ENCODE measurements at places on chromosomes 6 and 20.

DNA sequence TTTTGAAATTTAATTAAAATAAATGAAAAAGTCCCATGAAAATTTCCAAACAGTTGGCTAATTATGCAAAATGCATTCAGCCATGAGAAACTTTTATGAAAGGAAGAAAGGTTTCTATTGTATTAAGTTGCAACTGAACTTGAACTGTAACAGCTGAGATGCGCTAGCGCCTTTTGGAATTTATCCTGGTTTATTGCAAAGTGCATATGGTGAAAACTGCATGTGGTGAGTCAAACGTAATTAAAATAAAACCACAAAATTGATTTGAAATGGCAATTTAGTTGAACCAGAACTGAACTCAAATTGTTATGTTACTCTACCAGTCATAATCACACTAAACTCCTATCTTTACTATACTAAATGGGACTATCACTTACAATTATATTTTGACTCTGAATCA, 46.4 kb upstream of the COL21A1 start:
- DNase-seq: no peak

DNA sequence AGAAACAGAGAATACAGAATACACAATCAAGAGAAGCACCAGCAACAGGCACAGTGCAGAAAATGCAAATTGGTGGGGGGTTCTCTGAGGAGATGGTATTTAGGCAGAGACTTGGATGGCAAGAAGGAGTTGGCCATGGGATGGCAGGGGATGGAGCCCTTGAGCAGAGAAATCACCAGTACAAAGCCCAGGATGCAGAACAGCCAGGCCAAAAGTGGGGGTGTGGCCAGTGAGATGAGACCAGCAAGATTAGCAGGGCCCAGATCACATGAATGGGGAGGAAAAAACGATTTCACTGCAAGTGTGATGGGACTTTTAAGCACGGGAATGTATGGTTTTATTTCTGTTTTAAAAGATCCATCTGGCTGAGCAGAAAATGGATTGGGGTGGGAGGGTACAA, 63.4 kb downstream of the TRAM2 start:
- no peak for DNase-seq

- no peak for DNase-seq
These were observed 802 bp upstream of the NRN1 start for GRCh38 chr6:6007366-6008088.

GRCh38 chr6:30814146-30815040, 69.9 kb upstream of the DDR1 start:
- DNase-seq: no peak

DNA sequence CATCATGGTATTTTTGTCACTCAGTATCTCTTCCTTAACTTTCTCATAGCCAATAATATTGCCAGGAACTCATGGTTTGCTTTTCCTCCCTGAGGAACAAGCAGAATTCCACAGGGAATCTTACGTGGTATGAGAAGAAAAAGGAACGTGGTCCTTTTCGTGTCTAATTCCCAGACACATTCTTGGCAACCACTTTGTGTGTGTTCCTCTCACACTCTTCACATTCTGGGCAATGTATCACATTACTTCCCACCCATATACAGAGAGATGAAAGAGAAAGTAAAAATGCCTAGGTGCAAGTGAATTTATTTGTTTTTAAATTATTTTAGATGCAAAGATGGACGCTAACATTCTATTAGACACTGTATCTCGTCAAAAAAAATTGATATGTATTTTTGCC, 102.7 kb downstream of the PTPRK start:
- DNase-seq: no peak

- no peak for DNase-seq
These were observed 80.5 kb downstream of the MTFR2 start for GRCh38 chr6:136169394-136170148.

- no peak for DNase-seq
These were observed 54.9 kb upstream of the ARHGAP18 start for GRCh38 chr6:129764761-129765407.

DNA sequence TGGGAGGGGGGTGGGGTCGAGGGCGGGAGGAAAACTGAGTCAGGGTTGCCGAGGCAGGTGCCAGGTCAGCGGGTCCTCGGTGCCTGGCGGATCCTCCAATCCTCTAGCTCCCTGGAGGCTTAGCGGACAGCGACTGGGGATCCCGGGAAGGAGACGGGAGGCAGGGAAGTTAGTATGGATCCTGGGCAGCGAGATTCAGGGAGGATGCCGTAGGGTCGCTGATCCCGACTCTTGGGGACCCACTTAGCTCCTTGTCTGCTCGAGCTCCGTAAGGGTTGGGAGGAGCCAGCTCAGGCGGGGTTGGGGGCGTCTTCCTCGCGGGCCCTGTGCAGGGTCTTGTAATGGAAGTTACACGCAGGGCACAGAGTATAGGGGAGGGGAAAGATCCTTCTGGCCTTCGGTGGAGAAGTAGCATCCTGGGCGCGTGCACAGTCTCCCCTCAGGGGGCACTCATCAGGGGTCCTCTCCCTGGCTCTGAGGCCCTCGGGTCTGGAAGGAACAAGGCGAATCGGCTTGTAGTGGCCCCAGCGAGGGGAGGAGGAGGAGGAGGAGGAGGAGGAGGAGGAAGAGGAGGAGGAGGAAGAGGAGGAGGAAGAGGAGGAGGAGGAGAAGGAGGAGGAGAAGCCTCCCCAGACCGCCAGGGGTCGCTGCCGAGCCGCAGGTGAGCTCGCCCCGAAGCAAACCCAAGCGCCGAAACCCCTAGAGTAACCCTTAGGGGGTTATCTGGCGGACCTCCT, 6.4 kb upstream of the SLC12A5 start:
- no peak for DNase-seq

DNA sequence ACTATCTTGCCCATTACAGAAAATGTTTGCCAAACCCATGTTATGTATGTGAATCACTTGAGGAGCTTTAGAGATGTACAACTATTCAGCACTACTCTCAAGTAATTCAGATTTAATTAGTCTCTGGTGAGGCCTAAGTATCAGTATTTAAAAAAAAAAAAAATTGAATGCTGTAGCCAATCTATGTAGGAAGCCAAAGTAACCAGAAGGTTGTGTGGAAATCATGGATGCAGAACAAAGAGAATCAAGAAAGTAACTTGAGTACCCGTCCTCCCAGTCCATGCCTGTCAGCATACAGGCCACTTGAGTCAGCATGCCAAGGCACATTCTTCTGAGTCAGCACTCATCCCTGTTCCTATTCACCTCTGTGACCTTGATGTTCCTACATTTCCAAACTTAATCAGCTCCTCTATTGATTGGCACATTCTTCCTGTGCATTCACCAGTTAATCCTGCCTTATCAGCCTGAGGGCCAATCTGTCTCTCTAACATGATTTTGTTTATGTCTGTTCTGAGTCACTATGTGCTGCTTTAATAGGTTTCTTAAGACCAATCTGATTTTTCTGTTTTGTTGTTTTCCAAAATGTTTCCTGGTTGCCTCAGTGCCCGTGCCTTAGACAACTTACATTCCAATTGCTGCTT, 165.6 kb downstream of the KCNQ5 start:
- peak; percentile 79 for DNase-seq

DNA sequence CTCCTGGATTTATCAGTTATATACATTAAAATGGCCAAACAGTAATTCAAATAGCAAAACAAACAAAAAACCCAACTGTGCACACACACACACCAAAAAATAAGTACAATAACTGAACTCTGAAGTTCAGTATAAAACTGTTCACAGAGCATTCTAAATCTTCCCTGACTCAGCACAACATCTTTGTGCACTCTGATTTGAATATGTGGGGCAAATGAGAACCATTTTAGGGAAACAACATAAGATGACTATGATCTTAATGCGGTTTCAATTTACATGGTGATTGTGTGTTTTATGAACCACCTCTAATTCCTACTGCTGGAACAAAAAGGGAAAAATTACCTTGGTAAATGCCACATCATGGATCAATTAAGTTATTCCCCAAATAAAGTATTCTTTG, 41.7 kb downstream of the PLAGL1 start:
- DNase-seq: no peak

- peak; percentile 69 for DNase-seq
These were observed 79.5 kb upstream of the MYL9 start for GRCh38 chr20:36461600-36462439.

Data from gastrocnemius medialis (tissue), 4 donors.